ENCODE measurements at places on chromosomes 1 and 21. TPM values are rescaled to one million over a fixed set of nuclear protein-coding genes. Genes with fewer than 3 reads are reported as not detected.

GRCh38 chr1:166136222-166136621, 30.6 kb downstream of the FAM78B start:
- no peak for DNase-seq

Gene CCDC30
- total RNA-seq: 0.87 TPM

DNA sequence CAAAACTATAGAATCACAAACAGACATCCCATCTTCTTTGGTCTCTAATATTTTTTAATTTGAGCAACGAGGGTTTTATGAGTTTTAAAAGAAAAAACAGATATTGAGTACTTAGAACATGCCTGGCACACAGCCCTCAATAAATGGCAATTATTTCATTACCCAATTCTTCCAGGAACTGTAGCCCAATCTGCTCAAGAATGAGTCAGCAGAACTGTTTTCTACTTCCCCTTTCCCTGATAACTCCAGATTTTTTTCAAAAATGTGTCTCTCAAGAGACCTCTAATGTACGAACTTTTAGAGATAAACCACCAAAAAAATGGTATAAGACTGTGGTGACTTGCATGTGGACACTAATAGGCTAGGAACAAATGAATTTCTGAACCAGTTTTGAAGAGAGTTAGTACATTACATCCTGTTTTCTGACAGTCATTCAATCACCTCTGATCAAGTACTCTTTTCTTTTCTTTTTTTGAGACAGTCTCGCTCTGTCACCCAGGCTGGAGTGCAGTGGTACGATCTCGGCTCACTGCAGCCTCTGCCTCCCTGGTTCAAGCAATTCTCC, 11.5 kb downstream of the ABL2 start:
- DNase-seq: no peak

DNA sequence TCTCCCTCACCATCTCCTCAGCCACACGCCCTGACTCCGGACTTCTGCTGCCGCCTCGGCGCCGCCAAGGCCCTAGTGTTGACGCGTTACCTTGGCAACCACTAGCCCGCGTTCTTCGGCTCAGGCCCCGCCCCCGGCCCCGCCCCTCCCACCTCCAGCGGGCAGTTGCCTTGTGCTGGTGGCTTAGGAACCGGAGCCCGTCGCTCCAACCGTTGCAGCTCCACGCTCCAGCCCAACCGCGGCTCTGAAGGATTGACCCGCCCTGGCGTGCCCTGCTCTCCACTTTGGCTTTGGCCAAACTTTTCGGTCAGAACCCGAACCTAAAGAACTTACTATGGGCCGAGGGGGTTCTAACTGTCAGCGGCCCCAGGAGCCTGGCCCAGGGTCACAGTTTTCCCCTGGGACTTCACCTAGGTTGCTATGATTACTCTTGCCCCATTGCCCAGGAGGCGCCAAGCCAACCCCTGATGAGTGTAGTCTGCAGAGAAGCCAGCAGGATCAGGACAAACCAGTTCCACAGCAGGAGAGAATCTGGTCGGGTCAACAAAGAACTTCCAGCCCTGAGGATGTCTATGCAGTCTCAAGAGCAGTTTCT, at the start of gene CFAP45:
TSS of gene CFAP45 (minus strand) at position 80 of the 595 bp plus-strand sequence. CDS start at position 13, 67 bp downstream.
- DNase-seq: peak; percentile 98

Gene KHDRBS1
- 108 TPM for total RNA-seq

GRCh38 chr1:73218995-73219546, 936.7 kb upstream of the NEGR1 start:
- DNase-seq: no peak

DNA sequence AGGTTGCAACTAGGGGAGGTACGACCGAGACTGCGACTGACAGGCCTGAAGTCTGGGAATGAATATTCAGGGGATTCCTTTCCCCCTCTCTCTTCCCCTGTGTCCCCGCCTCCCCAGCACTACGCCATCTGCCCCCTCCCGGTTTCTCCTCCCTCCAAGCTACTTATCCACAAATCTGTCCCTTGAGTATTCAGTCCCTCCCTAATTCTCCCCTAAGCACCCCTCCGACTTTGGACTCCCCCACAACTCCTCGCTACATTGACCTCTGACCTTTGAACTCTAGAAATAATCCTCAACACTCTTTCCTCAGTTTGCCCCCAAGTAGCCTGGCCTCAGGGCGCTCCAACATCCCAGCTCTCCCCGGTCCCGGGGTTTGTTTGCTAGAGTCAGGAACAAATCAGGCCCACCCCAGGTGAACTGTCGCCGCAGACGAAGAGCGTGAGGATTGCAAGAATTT, 393 bp downstream of the LYSMD1 start:
- peak; percentile 89 for DNase-seq

- DNase-seq: no peak
These were observed 30.6 kb upstream of the BACE2 start for GRCh38 chr21:41137401-41137800.

GRCh38 chr1:36415661-36416326, 18.1 kb upstream of the LSM10 start:
- no peak for DNase-seq

DNA sequence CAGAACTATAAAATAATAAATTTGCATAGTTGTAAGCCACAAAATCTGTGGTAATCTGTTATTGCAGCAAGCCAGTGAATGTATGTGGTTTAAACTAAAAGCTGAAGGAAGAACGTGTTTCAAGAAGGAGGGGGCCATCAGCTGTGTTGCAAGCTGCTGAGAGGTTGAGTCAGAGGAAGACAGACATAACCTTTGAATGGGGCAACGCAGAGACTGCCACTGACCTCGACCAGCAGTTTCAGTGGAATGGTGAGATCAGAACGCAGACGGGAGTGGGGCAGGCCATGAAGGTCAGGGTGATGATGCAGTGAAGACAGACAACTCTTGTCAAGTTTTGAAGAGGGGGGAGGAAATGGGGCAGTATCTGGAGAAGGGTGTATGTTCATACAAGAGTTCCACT, 23.2 kb upstream of the QSOX1 start:
- no peak for DNase-seq

Gene UMODL1
- 0.73 TPM for total RNA-seq

Gene KCNJ15
- not detected for total RNA-seq

- DNase-seq: no peak
These were observed 389 bp downstream of the SEMA6C start for GRCh38 chr1:151146072-151146411.

DNA sequence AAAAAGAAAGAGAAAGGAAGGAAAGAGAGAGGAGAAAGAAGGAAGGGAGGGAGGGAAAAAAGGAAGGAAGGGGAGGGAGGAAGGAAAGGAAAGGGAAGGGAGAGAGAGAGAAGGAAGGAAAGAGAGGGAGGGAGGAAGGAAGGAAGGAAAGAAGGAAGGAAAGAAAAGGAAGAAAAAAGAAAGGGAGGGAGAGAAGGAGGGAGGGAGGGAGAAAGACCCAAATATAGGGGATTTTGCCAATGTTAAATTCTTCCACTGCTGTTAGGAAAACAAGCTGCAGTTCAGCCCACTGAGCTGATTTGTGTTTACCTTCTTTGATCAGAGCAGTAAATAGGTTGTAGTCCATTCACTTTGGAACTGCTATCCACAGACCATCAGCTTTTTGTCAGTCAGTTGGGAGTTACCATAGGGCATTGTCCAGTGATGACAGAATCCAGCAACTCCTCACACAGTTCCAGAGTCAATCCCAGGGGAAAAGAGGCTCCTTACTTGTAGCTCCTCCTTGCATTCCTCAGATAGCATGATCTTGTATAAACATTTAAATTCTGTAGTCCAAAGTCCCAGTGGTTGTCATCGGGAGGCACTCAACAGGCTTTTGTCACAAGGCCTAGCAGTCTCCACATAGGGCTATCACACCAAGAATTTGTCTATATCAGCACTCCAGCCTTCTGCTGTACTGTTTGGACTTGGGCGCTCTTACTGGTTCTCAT, 13.5 kb upstream of the PPP1R8 start:
- no peak for DNase-seq

GRCh38 chr1:63320022-63320721, 2.2 kb upstream of the FOXD3 start:
- DNase-seq: peak; percentile 76

GRCh38 chr1:154327466-154328317, 2.4 kb downstream of the ATP8B2 start:
- DNase-seq: peak; percentile 41

DNA sequence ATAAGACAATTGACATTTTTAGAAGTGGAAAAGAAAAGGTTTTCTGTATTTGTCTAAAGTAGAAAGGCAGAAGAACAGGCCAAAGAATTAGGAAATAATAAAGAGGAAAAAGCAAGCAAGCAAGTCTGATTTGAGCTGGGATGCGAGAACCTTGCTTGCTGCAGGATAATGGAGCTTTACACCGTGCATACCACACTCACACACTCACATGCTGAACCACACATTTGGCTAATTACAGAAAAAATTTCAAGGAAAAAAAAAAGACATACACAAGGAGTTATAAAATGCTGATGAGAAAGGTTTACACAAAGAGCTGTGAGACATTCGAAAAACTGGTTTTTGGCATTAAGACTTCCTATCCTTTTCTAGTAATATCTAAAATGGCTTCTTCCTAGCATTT, 593.9 kb downstream of the KIF26B start:
- no peak for DNase-seq

- peak; percentile 49 for DNase-seq
These were observed 5.7 kb upstream of the ZDHHC18 start for GRCh38 chr1:26820784-26821269.

Gene LMX1A
- total RNA-seq: 0.59 TPM

DNA sequence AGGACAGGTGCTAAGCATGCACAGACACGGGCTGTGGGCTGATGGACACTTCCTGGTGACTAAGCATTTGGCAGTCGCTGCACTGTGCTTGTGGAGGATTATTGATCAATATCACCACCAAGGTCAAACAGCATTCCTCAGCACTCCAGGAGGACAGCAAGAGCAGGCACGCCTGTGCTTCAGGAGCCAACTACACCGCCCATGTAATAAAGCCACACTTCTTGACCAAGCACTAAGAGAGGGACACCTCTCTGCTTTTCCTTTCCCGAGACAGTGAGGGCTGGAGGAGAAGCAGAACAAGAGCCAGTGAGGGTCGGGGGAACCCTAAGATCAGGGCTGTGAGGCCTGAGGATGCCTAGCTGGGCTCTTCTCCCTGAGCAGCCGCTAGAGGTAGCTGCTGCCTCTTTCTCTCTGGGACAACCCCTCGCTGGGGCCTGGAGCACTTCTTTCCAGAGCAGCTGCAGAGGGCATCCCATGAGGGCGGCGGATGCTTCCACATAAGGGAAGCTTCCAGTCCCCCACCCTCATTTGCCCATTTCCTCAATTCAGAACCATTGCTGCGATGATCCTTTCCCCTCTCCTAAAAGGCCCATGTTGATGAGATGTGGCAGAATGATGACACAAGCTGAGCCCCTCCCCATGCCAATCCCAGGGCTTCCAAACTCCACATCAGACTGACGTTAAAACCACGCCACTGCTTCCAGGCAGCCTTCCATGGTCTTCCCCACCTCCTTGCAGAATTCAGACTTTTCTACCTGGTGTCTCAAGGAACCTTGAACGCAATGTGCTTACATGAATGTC, 19.1 kb downstream of the RAB7B start:
- DNase-seq: peak; percentile 85

Gene ITLN1
- total RNA-seq: not detected

- no peak for DNase-seq
These were observed 323.8 kb upstream of the ST6GALNAC5 start for GRCh38 chr1:76543495-76543894.

GRCh38 chr1:182385885-182386853, 5.4 kb downstream of the GLUL start:
- DNase-seq: no peak

Gene AADACL3
- 0.22 TPM for total RNA-seq

DNA sequence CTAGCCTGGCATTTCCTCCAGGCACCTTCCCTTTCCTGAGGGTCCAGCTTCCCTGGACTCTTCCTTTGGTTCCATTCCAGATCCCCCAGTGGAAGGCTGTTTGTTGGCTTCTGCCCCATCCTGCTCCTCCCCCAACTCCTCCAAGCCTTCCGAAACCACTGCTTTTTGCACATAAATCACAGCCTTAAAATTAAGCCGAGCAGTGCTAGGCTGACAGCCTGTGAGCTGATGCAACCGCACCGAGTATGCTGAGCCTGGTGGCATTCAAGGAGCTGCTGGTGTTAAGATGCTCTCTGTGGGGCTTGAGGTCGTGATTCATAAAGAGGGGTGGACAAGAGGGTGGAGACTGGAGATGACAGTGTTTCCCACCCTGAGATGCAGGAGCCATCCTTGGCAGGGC, 266.6 kb upstream of the C1orf174 start:
- peak; percentile 15 for DNase-seq

DNA sequence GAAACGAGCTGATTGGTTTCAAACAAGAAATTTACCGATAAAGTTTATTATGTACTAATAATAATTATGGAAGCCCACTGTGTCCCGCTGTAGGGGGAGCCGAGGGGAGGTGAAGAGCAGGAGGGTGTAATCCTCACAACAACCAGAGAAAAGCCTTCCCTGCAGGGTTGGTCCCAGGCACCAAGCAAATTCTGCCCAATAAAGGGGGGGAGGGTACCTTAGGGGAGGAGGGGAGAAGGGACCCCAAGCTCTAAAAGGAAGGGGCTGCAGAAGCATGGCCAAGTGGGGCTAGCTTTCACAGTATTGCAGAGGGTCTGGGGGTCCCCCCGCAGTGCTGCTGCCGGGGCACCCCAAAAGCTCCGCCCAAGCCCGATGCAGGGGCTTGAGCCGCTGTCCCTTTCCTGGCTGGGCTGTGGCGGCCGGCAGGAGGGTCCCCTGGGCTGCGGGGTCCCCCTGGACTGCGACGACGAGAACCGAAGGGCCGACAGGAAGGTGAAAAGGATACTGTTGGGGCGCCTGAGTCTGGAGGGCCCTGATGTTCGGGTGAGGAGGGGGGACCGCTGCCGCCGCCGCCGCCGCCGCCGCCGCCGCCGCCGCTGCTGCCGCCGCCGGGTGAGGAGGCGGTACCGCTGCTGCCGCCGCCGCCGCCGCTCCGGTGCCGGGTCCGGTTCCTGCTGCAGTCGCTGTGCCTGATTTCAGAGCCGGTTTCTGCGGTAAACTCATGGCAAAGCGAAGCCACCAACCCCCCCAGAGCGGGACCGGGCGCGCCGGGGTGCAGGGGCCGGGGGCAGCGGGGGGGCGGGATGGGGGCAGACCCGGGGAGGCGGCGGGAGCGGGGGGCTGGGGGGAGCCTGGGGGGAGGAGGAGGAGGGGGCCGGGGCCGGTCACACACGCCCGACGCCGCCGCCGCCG, 771 bp downstream of the EIF4G3 start:
- DNase-seq: peak; percentile 72

DNA sequence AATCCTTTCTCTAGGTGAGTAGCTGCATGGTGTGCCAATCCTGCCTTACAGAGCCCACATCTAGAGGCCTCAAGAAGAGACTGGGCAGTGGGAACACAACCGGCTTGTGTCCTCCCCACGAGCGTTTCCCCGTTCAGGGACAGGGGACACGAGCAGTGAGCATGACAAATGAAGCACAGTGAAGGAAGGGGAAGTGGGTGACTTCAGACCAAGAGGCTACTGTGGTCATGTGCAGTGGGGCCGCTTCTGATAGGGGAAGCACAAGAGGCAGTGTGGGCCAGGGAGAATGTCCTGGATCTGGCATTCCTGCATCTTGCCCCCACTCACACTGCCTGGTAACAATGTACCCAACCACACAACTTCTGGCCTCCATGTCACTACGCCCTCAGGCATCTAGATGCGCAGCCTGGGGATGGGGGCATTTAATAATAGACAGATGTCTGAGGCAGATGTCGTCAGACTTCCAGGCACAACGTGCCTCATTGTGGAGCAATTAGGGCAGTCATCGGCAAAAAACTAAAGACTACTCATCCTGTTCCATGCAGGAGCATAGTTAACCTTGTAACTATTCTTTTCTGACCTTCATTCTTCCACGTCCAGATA, 155.6 kb upstream of the NBPF11 start:
- DNase-seq: no peak

GRCh38 chr1:116346943-116347673, 25.9 kb upstream of the ATP1A1 start:
- no peak for DNase-seq

Gene RHEX
- not detected for total RNA-seq

All from H7 (cell line).